ENCODE measurements at places on chromosomes 5 and 9.

GRCh38 chr9:14283276-14283675 is 30.7 kb downstream of the NFIB start:
- no peak for DNase-seq

DNA sequence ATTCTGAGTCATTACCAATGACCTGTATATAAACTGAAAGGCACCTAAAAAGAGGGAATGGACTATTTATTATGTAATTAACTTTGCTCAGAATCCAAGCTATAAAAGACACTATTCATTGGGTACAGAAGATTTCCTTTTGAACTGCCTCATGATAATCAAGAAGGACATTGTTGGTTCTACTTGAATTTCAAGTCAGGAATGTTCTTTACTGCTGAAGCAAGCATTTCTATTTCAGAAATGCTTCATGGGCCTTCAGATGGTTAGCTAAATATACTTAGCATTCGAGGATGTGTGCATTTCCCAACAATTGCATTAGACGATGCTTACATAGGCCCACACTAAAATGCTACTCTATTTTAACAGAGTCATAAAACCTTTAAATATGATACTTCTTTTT is 658.2 kb upstream of the DMAC1 start:
- no peak for DNase-seq

DNA sequence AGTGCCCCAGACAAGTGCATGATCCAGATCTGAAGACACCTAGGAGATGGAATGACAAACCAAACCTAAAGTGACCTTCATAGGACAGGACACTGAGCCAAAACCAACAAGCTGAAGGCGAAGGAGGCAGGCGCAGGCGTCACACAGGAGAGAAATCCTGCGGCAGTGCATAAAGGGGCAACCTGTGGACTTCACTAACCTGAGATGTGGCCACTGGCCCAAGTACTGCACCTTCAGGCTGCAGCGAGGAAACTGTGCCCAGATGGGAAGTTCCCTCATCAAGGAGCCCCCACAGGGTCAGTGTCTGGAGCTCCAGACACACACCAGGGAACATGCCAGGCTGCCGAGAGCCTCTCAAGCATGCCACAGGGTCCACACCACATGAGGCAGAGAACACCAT is 3.7 kb downstream of the IPPK start:
- no peak for DNase-seq

DNA sequence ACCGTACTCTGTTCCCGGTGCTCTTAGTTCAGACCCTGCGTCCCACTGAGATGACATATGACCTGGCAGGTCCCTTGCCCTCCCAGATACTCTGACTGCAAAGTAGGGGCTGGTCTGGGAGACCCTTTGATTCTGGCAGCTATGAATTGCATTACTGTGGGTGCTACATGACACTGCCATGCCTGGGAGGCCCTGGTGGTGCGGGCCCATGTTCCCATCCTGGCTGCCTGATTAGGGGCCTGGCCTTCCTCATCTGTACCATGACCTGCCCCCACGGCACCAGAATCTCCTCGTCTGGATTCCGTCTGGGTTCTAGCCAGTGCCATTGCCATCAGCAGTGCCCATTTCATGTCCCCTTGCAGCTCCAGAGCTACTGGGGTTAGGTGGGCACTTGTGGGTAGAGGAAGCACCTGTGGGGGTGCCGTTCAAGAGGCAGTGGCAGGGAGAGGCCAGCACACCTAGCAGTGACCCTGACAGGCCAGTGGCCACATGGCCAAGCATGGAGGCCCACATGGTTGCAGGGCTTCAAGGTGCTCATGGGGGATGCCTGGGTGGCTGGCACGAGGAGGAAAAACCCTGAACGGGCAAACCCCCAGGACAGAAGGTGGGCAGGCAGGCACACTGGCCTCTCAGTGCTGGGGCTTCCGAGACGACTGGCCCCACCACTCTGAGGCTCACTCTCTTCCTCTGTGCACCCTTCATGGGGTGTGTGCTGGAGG is 69.7 kb downstream of the PHF2 start:
- no peak for DNase-seq

- peak; percentile 85 for DNase-seq
These were observed 124.9 kb upstream of the ZNF608 start for GRCh38 chr5:124871303-124871702.

- peak; percentile 99 for DNase-seq
These were observed 56.9 kb upstream of the GGTA1 start for GRCh38 chr9:121556580-121556979.

DNA sequence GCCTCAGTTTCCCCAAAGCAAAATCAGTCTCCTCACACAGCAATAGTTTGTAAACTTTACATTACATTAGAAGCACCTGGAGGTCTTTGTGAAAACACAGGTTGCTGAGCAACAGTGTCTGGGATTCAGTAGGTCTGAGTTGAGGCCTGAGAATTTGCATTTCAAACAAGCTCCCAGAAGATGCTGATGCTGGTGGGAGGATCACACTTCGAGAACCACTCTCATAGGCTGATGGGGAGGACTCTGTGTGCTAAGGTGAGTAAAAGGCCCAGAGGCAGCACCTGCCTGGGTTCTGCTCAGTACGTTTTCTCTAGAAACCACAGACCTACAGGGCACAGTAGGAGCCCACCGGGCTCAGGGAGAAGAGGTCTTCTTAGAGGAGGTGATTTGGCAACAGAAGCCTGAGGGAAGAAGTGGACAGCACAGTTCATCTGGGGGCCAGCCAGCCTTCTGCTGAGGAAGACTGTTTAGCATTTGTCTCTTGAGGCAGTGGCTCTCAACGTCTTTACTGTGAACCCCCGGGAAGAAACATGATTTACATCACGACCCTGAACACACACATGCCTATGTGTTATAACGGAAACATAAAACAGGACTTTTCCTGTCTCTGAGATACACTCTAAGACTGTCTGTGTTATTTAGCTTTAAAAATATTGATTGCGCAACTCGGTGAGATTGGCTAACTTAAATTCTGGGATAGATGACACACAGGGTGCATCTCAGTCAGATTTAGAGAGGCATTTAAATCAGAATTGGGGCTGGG is 24.8 kb upstream of the DENND1A start:
- peak; percentile 50 for DNase-seq

GRCh38 chr9:78821126-78821822 is 524.3 kb downstream of the PSAT1 start:
- DNase-seq = no peak

- no peak for DNase-seq
These were observed 29.9 kb downstream of the HMCN2 start for GRCh38 chr9:130295431-130295830.

- DNase-seq = no peak
These were observed 33.7 kb downstream of the SLC25A51 start for GRCh38 chr9:37870081-37870798.

- DNase-seq = no peak
These were observed 21.7 kb upstream of the ADAM19 start for GRCh38 chr5:157597277-157597676.

DNA sequence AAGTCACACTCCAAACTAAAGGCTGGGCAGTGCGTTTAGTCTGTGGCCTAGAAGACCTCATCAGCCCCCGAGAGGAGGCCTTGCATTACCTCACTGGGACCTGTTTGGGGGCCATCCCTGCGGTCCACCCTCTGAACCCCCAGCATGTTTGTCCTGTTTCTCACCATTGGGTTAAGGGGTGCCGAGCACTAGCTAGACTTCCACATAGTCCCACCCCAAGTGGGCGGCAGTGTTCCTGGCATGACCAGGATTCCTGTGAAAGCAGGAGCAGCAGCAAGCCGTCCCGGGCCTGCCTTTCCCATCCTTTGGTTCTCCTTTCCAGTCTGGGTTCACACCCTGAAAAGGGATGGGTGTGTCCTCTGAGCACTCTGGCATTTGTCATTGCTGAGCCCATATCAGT is 26.6 kb upstream of the SAP30L start:
- no peak for DNase-seq

DNA sequence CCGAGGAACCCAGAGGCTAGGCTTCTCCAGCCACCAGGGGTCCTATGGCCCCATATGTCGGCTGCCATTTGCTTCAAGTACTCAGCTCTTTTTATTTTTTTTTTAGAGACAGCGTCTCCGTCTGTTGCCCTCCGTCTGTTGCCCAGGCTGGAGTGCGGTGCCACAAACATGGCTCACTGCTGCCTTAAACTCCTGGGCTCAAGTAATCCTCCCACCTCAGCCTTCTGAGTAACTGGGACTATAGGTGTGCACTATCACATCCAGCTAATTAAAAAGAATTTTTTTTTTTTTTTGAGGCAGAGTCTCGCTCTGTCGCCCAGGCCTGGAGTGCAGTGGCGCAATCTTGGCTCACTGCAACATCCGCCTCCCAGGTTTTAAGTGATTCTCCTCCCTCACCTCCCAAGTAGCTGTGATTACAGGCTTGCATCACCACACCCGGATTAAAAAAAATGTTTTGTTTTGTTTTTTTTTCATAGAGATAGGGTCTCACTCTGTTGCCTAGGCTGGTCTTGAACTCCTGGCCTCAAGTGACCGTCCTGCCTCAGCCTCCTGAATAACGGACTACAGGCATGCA is 8.9 kb downstream of the CERCAM start:
- DNase-seq = no peak

- no peak for DNase-seq
These were observed 601 bp downstream of the ERGIC1 start for GRCh38 chr5:172834415-172835289.

- peak; percentile 94 for DNase-seq
These were observed 18.1 kb downstream of the RAI14 start for GRCh38 chr5:34674187-34674586.

- DNase-seq = peak; percentile 98
These were observed 432.1 kb upstream of the RGMB start for GRCh38 chr5:98341038-98342032.

- no peak for DNase-seq
These were observed 18.5 kb downstream of the PPARGC1B start for GRCh38 chr5:149748471-149749094.

DNA sequence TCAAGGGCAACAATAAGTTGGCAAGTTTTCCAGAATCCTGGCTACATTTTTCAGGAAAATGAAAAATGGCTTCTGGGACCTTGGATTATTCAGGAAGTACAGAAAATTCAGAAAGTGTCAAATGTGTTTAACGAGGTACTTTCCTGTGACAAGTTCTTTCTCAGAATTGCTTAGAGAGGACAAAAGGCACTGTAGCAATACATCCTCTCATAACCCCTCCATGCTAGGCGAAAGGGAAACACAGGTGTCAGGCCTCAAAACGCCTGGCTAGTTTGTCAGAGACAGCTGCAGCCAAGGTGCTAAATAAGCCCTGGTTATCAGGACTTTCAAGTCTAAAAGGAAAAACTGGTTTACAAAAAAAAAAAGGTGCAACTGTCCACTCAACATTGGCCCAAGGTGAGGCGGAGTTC is 115.2 kb downstream of the GNAQ start:
- DNase-seq = no peak

- DNase-seq = no peak
These were observed 69.4 kb upstream of the ADAMTSL1 start for GRCh38 chr9:18404434-18405029.

GRCh38 chr5:75020016-75020656 is 32.2 kb downstream of the GCNT4 start:
- DNase-seq = no peak

GRCh38 chr9:18520416-18521047 is 46.6 kb downstream of the ADAMTSL1 start:
- DNase-seq = peak; percentile 35
